Bronchial epithelial cell (primary cell): ENCODE measurements at places on chromosomes 3 and 15.

DNA sequence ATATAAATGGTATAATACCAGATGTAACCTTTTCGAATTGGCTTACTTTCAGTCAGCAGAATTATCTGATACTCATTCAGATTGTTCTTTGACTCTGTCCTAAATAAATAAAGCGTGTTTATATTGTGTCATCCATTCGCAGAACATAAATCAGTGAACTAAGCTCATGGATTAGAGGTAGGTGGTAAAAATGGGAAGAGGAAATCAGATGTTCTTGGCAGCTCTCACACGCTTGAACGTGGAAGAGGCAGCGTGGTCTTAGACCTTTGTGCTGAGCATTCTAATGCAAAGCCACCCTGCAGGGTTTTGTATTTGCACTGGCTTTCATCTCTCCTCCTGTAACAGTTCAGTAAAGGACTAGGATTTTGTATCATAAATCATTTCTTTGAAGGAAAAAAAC, 441.4 kb downstream of the GABRG3 start:
- no peak for DNase-seq

DNA sequence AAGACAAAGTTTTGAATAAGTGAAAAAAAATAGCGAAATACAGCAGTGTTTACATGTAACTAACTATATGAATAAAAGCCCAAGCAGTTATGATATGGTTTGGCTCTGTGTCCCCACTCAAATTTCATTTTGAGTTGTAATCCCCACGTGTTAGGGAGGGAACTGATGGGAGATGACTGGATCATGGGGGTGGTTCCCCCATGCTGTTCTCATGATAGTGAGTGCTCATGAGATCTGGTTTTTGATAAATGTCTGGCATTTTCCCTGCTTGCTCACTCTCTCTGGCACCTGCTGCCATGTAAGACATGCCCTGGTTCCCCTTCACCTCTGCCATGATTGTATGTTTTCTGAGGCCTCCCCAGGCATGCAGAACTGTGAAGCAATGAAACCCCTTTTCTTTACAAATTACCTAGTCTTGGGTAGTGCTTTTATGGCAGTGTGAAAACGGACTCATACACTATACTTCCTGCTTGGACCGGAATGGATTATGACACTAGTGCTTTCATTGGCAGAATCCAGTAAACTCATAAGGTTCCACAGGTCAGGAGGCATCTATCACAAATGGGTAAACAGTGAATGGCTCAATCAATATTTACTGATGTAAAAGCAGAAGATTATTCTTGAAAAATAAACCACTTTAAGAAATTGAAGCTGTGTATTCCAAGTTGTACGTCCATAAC, 192.1 kb downstream of the CBLB start:
- no peak for DNase-seq

DNA sequence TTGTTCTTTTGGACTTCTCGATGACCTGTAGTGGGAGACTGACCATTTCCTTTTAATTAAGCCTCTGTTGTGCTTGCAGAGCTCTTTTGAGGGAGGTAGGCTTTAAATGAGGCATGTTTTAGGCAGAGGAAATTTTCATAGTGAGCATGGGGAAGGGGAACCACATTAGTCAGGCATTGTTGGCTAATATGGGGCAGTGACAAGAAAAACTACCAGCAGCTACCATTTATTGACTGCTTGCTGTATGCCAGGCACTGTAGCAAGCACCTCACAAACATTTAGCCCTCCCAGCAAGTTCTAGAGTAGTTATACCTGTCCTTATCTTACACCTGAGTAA, 10.9 kb downstream of the ATG7 start:
- no peak for DNase-seq

GRCh38 chr3:63995086-63995485, 28.2 kb downstream of the PSMD6 start:
- DNase-seq, result no peak

DNA sequence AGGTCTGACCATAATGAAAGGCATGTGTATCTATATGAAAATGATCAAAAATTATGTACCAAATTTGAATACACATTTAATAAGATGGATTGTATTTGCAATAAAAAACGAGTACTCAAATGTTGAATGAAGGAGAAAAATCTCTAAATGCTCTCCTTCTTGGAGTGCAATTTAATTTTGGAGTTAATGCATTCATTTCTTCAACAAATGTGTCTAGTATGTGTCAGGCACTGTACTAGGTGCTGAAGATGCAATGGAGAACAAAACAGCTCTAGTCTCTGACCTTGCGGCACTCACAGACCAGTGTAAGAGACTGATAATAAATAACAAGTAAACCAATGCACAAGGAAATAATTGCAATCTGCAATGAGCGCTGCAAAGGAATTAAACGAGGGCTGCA, 28.8 kb downstream of the CA12 start:
- DNase-seq, result no peak

- no peak for DNase-seq
Measured at GRCh38 chr3:98732286-98733052, 30.7 kb upstream of the ST3GAL6 start.

DNA sequence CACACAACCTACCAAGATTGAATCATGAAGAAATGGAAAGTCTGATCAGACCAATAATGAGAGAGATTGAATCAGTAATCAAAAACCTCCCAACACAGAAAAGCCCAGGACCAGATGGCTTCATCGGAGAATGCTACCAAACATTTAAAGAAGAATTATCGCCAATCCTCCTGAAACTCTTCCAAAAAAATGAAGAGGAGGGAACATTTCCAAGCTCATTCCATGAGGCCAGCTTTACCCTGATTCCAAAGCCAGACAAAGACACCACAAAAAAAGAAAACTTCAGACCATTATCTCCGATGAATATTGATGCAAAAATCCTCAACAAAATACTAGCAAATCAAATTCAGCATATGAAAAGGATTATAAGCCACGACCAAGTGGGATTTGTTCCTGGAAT, 94.1 kb downstream of the SENP2 start:
- DNase-seq, result no peak

GRCh38 chr3:38829404-38829803, 13.4 kb upstream of the SCN10A start:
- peak; percentile 78 for DNase-seq

DNA sequence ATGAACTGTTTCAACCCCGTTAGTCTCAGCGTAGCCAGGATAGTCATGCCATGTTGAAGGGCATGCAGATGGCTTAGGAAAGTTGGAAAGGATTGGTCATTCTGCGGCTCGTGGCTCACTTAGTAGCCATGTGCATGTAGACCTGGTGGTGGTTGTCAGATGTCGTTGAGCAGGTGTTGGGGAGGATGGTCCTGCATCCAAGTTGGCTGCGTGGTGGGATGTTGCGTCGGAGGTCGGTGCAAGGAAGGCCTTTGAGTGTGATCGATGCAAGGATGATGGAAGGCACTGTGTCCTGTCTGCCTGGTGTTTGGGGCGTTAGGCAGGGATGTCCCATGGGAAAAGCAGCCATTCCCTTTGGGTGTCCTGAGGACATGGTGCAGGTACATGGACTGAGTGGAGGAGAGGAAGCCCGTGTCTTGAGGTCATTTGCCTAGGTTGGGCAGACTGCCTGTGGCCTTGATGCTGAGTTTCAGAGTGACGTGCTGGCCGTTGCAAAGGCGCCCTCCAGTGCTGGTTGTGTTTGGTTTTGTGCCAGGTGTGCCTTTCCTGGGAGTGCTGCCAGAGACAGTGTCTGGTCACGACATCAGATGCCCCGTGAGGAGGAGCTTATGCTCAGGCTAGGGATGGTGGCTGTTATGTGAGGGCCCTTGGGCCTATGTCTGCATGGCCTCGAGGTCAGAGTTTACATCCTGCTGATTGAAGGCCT, 103.4 kb downstream of the SNRPN start:
- DNase-seq, result no peak

DNA sequence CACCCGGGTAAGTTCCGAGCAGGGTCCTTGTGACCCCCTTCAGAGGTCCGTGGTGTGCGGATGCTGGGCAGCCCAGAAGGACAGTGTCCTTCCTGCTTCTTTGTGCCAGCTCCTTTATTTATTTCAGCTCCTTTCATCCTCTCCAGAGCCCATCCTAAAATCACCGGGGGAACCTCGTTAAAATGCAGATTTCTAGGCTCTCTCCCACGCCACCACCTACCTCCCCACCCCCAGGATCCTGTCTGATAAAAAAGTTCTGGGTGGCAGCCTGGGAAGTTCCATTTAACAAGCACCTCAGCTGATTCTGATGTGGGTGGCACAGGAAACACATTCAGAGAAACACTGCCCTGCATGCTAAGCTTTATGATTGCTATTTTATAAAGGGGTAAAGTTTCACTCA, 12.5 kb upstream of the IGF1R start:
- no peak for DNase-seq

GRCh38 chr15:98621021-98621420, 27.3 kb upstream of the IGF1R start:
- DNase-seq, result no peak

DNA sequence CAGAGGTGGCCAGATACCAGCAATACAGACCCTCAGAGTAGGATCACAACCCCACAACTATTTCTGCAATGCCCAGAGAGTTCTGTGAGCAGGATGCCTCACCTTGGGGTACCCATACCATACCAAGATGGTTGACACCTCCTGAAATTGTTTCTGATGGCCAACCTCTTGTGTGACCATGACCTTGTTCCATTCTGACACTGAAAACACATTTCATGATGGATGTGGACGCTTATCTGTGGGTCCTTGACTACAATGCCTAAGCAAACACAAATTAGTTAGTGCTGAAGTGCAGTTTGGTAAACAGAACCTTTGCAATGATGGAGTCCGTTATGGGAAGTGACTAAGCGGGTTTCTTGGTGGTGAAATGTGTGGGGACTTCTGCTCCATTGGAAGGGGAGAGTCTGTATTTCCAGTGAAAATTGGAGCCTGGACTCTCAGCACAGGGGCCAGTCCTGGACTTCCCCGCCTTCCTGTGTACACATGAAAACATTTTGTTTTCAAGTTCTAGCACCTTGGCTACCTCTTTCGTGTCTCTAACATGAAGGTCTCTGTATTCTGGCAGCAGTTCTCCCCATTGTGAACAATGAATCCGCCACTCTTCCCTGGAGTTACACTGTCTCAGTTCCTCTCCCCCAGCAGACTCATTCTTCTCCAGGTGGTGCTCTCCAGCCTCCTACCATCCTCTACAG, 106.2 kb downstream of the XXYLT1 start:
- DNase-seq, result no peak

- peak; percentile 80 for DNase-seq
Measured at GRCh38 chr3:144324076-144324475, 352.5 kb downstream of the DIPK2A start.

DNA sequence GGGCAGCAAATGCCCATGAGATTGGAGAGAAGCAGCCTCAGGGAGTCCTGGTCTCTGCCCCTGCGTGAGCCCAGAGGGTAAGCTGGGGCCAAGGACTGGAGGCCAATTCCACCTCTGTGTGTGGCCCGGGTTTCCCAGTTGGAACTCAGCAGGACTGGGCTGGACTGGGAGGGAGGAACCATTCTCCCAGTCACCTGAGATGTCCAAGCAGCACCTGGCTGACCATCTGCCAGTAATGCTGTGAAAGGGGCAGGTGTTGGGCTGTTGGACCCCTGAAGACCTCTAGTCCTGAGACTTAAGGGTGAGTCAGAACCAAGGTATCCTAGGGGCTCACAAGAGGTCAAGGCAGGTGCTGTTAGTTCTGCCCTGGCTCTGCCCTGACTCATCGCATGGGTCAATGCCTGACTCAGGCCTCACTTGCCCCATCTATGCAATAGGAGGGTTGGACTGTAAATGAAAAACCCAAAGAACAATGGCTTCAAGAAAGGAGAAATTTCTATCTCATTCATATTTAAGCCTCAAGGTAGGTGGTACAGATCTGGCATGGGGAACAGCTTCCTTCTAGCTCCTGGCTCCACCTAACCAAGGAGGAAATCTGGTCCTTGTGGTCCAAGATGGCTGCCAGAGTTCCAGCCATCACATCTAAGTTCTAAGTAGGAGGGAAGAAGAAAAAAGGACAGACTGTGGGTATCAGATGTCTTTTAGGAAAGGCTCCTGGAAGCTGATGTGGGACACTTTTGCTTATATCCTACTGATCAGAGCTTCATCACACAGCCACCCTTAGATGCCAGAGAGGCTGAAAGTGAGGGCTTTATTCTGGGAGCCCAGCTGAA, 111.3 kb downstream of the FBLN2 start:
- DNase-seq, result no peak

DNA sequence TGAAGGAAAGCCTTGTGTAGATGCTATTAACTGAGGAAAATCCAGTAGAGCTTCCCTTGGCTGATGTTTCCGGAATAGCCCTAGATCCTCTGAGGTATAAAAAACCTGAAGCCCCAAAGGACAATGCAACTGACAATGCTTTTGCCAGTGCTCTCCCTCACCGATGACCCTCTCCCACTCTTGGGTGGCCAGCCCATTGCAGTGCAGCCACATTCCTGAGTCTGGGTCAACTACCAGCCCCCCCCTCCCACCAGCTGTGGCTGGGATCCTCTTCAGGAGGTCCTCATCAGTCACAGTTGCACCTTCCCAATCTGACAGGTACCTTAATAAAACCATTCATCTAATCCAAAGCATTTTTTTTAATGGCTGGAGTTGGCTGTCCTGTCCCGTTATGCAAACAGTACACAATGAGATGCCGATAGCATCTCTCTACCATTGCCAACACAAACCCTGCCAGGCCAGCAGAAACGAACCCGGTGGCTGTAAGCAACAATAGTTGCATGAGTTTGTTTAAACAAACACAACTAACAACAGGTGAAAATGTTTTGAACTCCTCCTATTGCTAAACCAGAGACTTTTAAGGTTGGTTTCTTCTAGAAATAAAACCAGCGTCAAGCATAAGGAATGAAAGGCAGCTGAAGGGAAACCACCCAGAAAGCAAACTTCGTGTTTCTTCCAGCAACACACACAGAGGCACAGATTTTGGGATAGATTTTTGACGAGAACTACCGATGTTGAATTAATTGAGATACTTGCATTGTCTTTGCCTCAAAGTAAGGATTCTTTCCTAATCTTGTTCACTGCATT, 128.3 kb upstream of the ARHGEF3 start:
- DNase-seq, result no peak

GRCh38 chr3:190183121-190183520, 62.4 kb upstream of the P3H2 start:
- peak; percentile 97 for DNase-seq

GRCh38 chr3:149090907-149091306, 4.6 kb upstream of the HLTF start:
- no peak for DNase-seq

DNA sequence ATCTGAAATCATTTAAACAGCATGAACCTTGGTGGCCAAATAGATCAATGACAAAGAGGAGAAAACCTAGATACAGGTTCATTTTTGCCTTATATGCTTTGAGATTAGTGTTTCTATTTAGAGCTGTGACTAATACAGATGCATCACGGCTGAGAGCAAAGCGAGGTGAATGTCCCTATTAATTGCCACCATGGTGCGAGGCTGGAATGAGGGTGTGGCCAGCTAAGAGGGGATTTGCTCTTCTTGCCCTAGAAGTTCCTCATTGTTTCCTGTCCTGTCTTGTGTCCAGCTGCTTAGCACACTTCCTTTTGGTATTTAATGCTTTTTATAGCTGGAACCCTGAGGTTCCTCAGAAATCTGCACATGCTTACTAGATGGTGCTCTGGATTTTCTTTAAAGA, 339.1 kb upstream of the RGMA start:
- DNase-seq, result peak; percentile 71

DNA sequence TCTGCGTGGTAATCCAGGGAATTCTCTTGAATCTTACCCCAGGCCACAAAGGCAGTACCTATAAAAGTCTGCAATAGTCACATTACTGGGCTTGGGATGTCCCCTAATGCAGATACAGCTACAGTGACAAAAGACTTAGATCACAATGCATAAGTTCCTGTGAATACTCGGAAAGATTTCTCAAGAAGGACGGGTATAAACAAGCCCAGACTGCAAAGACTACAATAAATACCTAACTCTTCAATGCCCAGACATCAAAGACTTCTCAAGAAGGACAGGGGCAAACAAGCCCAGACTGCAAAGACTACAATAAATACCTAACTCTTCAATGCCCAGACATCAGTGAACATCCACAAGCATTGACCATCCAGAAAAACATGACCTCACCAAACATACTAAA, 50.9 kb downstream of the NUDT16 start:
- DNase-seq, result peak; percentile 70
